Astrocyte (in vitro differentiated cells and primary cell): ENCODE measurements at places on chromosomes 12 and 14.

DNA sequence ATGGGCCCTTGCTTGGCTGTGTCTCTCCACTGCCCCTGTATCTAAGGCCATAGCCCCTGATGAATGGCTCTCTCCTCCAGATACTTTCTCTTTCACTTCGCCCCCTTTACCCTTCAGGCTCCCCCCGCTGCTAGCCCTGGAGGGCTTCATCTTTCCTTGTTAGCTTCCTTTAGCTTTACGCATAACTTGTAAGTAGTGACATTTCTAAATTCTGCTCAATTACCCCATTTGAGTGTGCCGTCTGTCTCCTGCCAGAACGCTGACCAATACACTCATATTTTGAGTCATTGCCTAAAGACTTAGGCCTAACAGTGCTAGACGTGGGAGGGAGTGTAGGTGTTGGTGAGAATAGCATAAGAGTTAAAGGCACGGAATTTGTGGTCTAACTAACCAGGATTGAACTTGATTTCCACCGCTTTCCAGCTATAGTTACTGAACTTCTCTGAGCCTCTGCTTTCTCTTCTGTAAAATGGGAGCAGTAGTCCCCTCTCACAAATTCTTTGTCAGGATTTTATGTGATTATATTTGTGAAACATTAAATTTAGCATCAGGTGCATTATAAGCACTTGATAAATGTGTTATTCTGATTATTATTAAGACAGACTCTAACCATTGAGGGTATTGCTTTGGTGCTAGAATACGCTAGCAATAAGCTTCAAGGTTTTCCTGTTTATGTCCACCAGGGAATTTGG, 129.3 kb downstream of the ZFP36L1 start:
- DNase-seq = peak; percentile 99

GRCh38 chr12:115411121-115411520, 727.1 kb upstream of the TBX3 start:
- no peak for DNase-seq

DNA sequence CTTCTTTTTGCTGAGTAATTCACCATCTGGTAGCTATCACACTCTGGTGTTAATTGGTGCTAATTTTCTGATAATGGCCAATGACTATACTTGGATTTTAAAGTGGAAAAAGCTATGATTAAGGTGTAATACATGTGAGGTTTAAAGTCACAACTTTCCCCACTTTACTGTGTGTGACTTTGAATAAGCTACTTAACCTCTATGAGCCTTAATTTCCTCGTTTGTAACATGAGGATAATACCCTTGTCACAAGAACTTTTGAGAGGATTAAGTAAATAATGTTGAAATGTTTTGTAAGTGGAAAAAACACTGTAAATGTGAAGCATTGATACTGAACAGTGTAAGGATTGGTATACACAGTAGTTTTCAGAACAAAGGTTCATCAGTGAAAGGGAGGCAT, 65.3 kb downstream of the MSRB3 start:
- DNase-seq = no peak

DNA sequence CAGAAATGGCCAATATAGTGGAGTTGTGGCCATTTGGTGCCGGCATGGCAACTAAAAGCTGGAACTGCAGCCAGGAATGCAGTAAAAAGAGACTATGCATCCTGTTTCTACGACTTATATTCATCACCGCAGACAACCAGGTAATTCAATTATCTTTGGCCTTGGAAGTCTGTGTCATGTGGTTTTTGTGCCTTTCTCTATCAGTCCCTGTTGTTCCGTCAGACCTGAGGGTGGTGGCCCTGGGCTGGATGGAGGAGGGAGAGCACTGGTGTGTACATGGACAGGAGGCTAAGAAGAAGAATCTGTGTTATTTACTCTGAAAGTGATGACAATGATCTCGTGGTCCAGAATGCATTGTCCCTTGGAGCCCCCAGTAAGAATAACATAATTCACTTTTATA, 852.6 kb downstream of the VRK1 start:
- DNase-seq = no peak

- peak; percentile 46 for DNase-seq
Observed at GRCh38 chr12:64566122-64566521, 44.2 kb upstream of the RASSF3 start.

GRCh38 chr14:94180655-94181271, 6.6 kb downstream of the PPP4R4 start:
- DNase-seq = peak; percentile 4

GRCh38 chr12:107386569-107386968, 293.2 kb upstream of the CRY1 start:
- no peak for DNase-seq

DNA sequence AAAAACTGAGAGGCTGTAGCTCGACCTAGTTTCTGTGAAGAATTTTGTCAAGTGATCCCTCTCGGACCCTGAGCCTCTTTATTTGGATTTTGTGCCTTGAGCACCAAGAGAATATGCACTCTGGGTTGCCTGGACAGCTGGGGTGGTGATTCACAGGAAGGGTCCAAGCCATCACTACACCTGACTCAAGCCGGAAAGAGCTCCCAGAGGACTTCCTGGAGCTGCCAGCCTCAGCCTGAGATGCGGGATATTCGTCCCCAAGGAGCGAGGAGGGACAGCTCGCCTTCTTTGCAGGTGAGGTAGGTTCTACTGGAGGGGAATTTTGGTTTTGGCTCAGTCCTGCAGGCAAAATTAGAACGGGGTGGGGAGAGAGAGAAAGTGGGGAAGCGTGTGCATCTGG, 94.3 kb downstream of the GALNT8 start:
- no peak for DNase-seq

DNA sequence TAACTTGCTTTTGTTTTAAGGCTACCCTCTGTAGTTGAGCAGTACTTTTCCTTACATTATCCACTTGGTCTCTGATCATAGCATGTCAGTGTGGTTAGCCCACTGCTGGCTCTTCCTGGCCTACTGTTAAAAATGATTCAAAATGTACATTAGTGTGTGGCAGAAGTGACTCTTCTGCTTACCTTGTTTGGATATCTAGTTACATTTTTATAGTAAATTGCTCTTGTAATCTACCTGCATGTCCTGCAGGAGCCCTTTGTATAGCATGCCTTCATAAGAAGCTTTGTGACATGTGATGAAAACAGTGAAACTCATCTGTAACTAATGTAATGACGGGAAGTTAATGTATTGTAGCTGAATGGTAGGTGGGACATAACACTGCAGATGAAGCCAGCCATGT, 8.1 kb downstream of the SPATS2 start:
- DNase-seq = no peak

DNA sequence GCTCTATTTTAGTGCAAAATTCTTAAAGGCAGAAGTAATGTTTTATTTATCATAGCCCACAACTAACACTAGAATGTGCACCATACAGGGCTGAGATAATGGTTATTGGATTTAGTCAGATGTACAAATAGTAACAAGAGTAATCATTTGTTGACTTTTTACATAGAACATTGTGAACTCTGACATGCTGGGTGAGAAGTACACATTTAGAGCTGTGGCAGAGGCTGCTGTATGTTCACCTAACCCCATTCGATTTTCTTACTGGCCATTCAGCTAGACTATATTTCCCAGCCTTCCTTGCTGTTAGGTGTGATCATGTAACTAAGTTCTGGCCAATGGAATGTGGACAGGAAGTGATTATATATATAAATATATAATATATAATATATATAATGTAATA, 89.1 kb downstream of the DRAM1 start:
- no peak for DNase-seq

- DNase-seq = no peak
Observed at GRCh38 chr12:62750941-62751809, 183.8 kb downstream of the PPM1H start.

DNA sequence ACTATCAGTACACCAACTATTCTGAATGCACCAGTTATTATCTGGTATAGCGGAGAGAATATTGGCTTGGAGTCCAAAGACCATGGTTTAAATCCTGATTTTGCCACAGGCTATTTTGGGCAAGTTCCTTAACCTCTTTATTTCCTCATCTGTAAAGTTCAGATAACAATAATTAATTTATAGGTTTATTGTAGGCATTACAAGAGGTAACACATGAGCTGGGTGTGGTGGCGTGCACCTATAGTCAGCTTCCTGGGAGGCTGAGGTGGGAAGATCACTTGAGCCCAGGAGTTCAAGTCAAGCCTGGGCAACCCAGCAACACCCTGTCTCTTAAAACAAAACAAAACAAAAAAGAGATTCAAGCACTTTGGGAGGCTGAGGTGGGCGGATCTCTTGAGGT, 23.1 kb downstream of the PHLDA1 start:
- DNase-seq = no peak

DNA sequence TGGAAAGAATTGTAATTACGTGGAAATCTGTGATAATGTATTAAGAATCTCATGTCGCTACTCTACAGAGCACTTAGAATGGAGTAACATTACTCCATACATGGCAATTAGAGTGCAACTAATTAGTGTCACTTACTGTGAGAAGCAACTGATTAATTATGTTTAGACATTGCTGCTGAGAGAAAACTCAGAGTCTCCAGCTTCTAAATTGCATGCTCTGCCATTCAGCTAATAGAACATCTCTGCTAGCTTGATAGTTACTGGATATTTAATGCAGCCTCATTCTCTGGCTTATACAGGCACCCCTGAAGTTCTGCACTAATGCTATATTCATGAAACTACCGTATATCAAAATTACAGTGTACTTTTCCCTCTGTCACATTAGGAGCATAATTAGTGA, 338.4 kb downstream of the ADAMTS20 start:
- no peak for DNase-seq

DNA sequence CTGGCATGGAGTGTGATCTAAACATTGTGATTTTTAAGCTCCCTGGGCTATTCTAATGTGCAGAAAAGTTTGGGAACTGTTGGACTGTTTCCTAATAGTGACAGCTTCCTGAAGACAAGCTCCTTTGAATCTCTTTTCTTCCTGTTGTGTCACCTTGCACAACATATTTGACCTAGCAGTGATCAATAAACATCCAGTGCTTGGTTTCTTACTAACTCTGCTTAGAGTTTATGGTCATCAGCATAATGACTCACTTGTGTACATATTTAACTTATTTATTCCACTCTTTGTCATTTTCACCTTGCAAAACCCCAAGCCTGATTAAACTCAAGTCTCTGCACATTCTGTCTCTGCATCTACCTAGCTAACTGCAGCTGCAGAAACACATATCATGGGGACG, 27.3 kb upstream of the TBC1D30 start:
- no peak for DNase-seq

DNA sequence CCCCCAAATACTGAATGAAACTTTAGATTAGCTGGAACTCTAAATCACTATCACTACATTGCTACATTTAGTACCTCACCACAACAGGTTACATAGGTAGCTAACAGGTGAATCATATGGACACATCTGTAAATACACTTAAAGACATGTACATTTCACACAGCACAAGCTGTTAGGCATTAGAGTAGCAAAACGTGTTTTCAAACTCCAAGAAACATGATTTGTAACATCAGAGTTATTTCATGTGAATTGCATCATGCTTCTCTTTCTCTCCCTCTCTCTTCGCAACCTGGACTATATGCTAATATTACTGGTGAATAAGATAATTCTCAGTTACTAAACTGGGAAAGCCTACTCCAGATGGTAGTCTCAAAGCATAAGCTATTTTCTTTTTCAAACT, 4.3 kb downstream of the SEL1L start:
- no peak for DNase-seq

GRCh38 chr14:86057018-86057667, 527.2 kb downstream of the FLRT2 start:
- no peak for DNase-seq

- DNase-seq = no peak
Observed at GRCh38 chr14:102734436-102734835, 42.8 kb upstream of the TRAF3 start.

DNA sequence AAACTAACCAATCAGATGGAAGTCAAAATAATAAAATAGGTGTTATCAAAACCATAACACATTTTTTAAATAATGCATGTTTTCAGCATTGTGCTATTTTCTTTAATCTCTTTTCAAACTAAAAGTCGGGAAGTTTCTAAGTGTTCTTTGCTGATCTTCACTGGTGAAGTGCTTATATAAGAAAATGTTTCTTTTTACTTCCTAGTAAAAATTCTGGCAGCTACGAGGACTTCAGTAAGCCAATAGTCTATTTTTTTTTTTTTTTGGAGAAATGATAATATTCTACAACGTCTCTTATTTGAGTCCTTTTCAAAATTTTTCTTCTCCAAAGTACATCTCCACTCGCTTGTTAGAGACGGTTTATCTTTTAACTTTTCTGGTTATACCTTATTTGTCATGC, 448.0 kb downstream of the SLC6A15 start:
- DNase-seq = no peak

DNA sequence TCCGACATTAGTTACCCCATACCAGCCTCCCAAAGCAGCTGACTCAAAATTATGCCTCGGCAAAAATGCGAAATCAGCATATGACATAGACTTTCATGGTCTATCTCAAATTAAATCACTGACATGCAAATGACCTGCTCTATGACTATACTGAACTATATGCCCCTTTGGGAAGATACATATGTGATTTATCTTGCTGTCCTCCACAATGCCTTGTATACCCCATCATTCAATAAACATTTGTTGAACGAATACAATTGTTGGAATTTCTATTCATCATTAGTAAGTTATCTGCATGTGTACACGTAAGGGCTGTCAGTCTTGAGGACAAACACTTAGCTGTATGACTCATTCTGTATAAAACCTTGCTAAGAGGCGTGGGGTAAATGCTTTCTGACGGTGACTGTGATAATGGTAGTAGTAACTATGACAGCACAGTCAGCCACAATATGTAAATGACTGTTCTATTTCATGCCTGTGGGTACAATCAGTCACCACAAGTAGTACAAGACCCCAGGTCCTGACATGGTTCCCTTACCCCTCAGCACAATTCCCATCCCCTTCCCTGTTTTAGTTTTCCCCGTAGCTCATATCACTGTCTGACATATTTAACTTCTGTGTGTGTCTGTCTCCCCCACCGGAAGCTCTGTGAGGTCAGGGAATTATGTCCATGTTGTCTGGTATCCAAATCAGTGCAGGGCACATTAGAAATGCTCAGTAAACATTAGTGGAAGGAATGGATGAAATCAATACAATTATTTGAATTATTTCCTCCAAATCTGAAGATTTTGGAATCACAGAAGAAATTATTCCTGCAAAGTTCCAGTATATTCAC, 42.8 kb downstream of the STXBP6 start:
- peak; percentile 99 for DNase-seq

DNA sequence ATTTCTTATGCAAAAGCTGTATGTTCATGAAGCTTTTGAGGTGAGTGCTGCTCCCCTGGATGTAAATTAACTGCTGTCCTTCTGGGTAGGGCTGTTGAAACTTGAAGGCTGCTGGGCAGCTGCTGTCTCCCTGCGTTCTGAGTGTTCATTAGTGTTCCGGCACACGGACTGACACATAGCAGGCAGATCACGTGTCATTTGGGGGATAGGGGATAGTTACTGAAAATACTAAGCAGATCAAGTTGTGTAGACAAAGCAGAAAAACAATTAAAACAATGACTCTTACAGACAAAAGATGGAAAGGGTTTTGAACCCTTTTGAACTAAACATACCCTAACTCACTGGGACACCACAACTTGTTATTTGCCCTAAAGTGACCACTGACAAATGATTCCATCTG, 82.5 kb downstream of the PRICKLE1 start:
- DNase-seq = no peak

GRCh38 chr12:97404093-97404492, 58.5 kb upstream of the RMST start:
- DNase-seq = no peak
